ENCODE measurements at places on chromosomes 2 and 18.

DNA sequence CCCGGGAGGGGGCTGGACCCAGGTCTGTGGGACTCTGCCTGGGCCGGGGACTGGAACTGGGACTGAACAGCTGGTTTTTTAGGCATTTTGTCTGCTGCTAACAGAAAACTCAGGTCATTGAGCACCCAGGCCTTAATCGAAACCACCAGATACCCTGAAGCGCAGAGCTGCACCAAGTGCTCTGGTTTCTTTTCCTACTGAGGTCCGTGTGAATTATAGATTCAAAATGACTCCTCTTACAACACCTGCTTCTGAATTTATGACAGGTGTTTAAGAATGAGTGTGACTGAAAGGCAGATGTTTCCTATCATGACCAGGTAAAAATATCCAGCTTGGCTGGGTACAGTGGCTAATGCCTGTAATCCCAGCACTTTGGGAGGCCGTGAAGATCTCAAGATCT is 47.8 kb downstream of the TRAPPC12 start:
- DNase-seq = no peak

- DNase-seq = no peak
These were observed 154.3 kb downstream of the RNF152 start for GRCh38 chr18:61738488-61738887.

- no peak for DNase-seq
These were observed 81.7 kb downstream of the MGAT5 start for GRCh38 chr2:134335601-134336000.

DNA sequence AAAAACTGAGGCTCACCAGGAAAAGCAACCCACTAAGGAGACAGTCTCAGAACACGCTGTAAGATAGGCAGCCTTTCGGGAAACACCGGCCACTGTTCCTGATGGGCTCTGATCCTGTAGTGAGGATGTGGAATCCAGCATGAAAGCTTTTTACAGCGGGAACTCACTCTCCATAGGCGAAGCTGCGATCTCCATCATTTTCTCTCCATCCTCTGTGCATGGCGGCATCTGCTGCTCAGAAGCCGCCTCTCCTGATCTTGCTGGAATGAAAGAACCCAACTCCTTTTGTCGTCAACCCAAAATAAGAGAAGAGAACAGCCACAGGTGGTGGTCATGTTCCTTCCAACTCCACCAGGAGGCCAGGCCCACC is 49.9 kb downstream of the TMEM18 start:
- DNase-seq = no peak

DNA sequence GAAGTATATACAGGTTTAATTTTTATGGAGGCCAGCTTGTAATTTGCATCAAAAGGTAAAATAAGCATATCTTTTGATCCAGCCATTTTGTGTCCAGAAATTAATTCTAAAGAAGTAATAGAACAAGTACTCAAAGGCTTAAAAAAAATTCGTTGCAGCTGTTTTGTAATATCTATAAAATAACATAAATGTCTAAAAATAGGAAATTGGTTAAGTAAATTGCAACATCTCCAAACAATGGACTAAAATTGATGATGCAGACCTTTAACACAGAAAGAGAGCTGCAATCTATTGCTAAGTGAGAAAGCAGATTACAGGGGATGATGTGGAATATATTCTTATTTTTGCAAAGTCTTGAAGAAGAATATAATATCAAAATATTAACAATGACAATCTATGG is 19.4 kb downstream of the AAK1 start:
- no peak for DNase-seq

DNA sequence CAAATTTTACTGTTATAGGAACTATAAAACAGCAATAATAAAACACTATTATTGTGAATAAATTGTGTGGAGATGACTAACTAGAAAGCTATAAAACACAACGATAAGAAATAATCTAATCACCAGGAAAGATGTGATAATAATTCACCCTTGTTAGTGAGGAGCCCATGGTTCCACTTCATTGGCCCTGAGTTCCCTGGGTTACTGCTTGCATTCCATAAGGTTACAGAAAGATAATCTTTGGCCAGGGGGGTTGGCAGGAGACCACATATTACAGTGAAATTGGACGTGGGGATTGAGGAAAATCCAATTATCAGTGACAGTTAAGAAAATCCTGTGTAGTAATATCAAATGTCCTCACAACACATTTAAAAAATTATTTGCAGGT is 2.5 kb upstream of the CPO start:
- no peak for DNase-seq

DNA sequence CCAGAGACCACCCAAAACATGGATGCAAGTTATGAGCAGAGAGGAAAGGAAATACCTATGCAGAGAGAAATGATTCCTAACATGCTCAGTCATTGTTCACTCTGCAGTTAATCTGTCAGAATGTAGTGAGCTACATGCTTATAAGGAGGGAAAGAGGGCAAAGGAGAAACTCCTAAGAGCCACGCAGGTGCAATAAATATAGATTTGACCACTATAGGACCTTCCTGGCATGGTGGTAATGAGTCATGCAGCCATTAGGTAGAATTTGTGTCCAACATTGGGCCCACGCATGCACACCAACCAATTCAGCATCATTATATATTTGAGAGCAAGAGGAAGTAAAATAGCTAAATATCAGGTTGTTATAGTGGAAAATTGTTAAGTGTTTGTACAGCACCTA is 699.9 kb downstream of the DSC3 start:
- no peak for DNase-seq

DNA sequence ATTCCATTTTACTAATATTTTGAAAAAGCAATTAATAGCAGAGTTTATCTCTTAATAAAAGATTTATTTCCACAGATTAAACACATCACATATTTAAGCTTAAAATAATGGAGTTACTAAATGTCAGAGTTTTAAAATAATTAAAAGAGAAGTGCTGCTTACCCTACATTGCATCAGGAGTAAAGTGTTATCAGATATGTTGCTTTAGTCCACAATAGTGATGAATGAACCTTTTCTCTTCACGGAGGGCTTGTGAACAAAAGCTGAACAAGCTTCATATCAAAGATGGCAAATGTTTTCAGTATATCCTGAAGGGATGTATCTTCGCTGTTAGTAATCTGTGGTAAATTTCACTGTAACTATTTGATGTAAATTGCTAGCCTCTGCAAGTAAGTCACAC is 69.4 kb upstream of the TTC27 start:
- no peak for DNase-seq

GRCh38 chr18:29874519-29875098 is 1167.9 kb downstream of the DSC3 start:
- no peak for DNase-seq

GRCh38 chr2:217834057-217834620 is 168.7 kb downstream of the TNS1 start:
- peak; percentile 64 for DNase-seq

- DNase-seq = no peak
These were observed 8.8 kb upstream of the PRSS56 start for GRCh38 chr2:232511336-232511890.

- DNase-seq = no peak
These were observed 462.2 kb downstream of the SETBP1 start for GRCh38 chr18:45142868-45143267.

DNA sequence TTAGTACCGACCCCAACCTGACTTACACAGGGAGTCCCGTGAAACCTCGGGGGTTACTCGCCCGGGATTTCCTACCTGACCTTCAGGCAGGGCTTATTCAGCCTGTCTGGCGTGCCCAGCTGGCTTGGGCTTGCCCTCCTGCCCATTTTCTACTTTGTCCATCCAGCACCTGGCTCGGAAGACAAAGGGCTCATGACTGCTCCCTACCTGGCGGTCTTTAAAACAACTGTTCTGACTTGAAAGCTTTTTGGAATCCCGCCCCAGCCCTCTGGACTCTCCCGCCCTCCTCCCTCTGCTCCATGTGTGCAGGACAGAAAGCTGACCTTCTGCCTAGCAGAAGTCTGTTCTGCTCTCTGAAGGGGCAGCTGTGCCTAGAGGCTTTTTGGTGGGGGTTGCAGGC is 43.1 kb downstream of the ACKR3 start:
- DNase-seq = no peak

DNA sequence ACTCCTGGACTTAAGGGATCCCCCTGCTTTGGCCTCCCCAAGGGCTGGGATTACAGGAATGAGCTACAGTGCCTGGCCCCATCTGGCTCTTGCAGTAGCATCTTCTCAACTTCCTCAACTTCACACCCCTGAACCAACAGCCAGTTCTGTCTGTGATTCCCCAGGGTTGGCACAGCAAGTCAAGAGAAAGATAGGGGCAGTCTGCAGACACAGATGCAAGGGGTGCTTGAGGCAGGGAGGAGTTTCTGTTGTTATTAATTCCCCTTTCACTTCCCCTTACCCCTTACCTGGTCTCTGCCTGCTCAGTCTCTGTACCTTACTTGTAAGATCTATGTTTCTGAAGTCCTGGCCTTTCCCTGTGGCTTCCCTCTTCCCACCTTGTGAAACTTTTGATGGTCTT is 54.1 kb upstream of the MEX3C start:
- no peak for DNase-seq

GRCh38 chr2:232419245-232420072 is 12.8 kb downstream of the ALPG start:
- DNase-seq = no peak

GRCh38 chr2:12300927-12301326 is 415.8 kb upstream of the TRIB2 start:
- no peak for DNase-seq

- no peak for DNase-seq
These were observed 32.6 kb upstream of the E2F6 start for GRCh38 chr2:11498543-11499034.

- DNase-seq = no peak
These were observed 33.5 kb upstream of the CRIM1 start for GRCh38 chr2:36322108-36322507.

GRCh38 chr2:69311024-69311416 is 76.0 kb downstream of the GFPT1 start:
- DNase-seq = no peak

GRCh38 chr2:103161456-103162289 is 399.8 kb downstream of the TMEM182 start:
- DNase-seq = no peak

DNA sequence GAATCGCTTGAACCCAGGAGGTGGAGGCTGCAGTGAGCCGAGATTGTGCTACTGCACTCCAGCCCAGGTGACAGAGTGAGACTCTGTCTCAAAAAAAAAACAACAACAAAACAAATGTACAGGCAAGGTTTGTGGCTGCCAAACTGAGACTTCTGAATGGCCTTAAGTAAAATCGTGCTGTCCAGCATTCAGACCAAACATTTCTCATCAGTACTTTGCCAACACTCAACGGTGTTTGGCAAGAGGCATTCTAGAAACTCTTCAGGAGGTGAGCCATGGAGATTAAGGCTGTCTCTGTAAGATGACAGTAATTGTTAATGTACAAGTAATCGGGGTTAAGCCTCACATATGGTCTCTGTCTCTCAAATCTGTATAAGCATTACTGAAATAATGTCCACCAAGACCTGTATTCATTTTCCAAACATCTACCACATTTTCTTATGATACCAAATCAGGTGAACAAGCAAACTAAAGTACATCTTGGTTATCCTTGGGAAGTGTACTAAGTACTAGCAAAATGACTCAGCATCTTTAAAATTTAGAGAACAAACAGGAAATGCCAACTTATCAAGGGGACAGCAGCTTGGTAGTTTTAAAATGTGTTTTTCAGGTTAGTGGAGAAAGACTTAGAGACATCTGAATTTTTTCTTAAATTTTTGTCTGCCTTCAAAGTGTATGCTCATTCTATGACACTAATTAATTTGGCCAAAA is 29.3 kb downstream of the SERPINE2 start:
- DNase-seq = no peak

GRCh38 chr2:105950521-105951383 is 206.0 kb downstream of the NCK2 start:
- no peak for DNase-seq

GRCh38 chr18:39661856-39662366 is 2096.3 kb upstream of the CELF4 start:
- no peak for DNase-seq

- no peak for DNase-seq
These were observed 154.6 kb upstream of the ZSWIM2 start for GRCh38 chr2:187003611-187004010.

GRCh38 chr2:120661551-120661950 is 74.1 kb upstream of the GLI2 start:
- DNase-seq = no peak

- DNase-seq = no peak
These were observed 47.5 kb upstream of the TWSG1 start for GRCh38 chr18:9287036-9287435.

- no peak for DNase-seq
These were observed 49.7 kb downstream of the MTA3 start for GRCh38 chr2:42618116-42618515.

All from chondrocyte (in vitro differentiated cells).